LHCN-M2 (cell line): ENCODE measurements at places on chromosomes 6 and 20. TPM values are rescaled to one million over a fixed set of nuclear protein-coding genes. Genes with fewer than 3 reads are reported as not detected.

The FOXS1 gene
- total RNA-seq = not detected in 2 replicates

The BMP2 gene
- 1.0 and 1.4 TPM in 2 replicates for total RNA-seq

The YWHAB gene
- total RNA-seq = 82.3 and 95.3 TPM in 2 replicates

The OXT gene
- total RNA-seq = not detected in 2 replicates

GRCh38 chr6:158002249-158002950, 20.7 kb downstream of the SYNJ2 start:
- no peak for DNase-seq

- DNase-seq = no peak
Measured at GRCh38 chr6:104639668-104640067, 220.1 kb downstream of the HACE1 start.

DNA sequence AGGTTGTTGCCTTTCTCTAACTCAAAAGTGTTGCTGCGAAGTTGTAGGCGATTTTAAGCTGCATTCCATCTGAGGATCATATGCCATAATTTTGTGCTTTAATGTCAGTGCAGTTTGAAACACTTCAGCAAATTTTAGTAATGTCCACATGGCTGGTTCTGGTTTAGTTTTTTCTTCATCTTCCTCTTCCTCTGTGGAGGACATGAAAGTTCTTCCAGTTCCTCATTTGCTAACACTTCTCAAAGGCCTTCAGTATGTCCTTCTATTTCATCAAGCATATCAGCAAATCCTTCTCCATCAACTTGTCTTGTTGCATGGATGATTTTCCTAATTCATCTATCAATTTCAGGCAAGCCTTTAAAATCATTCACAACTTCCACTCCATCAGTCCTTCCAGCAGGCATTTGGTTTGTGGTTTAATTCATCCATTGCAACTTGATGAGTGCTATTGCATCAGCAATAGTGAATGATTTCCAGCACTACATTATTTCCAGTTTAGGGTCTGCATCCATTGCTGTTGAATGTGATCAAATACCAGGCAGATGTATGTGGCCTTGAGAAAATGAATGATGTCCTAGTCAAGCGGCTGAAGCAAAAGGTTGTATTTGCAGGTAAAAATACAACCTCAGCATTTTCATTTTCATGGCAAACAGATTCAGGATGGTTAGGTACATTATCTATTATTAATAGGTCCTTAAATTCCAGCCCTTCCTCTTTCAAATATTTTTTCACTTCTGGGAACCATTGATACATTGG, 20.2 kb downstream of the SHLD1 start:
- DNase-seq = no peak

GRCh38 chr6:10535193-10535592, 14.0 kb downstream of the GCNT2 start:
- DNase-seq = no peak

DNA sequence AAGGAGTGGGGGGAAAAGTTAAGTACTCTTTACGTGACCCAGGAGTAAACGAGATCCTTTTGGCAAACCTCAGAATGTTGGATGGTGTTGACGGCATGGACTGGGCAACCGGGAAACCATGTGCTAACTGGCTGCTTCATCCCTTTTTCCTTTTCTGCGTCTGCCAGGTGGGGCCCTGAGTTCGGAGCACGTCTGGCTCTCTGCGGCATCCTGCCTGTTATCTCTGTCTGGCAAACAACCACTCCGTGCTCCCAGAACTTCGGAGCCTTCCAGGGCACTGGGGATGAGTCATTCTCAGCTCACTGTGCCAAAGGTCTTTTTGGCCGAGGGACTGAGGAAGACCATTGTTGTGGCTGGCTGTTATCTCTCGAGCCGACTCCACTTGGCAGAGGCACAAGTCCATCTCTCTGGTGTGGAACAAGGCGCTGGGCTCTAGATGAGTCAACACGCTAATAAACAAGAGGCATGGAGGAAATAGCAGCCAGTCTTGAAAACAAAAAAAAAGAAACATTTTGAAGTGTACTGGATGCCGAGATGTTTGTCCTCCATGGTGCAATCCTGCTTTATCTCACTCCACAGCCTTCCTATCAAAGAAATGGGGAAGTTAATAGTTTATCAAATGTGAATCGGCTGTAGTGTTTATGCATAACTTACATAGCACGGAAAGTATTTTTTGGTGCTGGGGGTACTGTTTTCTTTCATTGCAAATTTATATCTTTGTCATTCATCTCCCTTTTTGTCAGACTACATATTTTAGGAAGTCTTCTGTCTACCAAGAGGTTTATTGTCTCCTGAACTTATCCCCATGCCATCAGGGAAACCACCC, 64.6 kb upstream of the TXNDC5 start:
- peak; percentile 84 for DNase-seq

- DNase-seq = no peak
Measured at GRCh38 chr6:145350928-145351327, 384.4 kb downstream of the EPM2A start.

- no peak for DNase-seq
Measured at GRCh38 chr6:122154155-122154554, 245.3 kb upstream of the HSF2 start.

- DNase-seq = no peak
Measured at GRCh38 chr20:51432875-51433274, 109.6 kb downstream of the NFATC2 start.

DNA sequence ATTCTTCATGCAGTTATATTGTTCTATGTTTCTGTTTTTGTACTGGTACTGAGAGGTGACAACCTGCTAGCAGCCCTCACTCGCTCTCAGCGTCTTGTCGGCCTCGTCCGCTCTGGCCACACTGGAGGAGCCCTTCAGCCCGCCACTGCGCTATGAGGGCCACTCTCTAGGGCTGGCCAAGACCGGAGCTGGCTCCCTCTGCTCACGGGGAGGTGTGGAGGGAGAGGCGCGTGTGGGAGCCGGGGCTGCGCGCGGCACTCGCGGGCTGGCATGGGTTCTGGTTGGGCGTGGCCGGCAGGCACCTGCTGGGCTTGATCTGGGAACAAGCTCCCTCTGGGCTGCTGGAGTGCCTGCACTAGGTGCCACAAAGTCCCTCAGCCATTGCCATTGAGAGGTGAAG, 1323.8 kb upstream of the EYS start:
- no peak for DNase-seq
